Activated CD4-positive, CD25-positive, alpha-beta regulatory T cell (primary cell): ENCODE measurements at places on chromosomes 5 and 9.

DNA sequence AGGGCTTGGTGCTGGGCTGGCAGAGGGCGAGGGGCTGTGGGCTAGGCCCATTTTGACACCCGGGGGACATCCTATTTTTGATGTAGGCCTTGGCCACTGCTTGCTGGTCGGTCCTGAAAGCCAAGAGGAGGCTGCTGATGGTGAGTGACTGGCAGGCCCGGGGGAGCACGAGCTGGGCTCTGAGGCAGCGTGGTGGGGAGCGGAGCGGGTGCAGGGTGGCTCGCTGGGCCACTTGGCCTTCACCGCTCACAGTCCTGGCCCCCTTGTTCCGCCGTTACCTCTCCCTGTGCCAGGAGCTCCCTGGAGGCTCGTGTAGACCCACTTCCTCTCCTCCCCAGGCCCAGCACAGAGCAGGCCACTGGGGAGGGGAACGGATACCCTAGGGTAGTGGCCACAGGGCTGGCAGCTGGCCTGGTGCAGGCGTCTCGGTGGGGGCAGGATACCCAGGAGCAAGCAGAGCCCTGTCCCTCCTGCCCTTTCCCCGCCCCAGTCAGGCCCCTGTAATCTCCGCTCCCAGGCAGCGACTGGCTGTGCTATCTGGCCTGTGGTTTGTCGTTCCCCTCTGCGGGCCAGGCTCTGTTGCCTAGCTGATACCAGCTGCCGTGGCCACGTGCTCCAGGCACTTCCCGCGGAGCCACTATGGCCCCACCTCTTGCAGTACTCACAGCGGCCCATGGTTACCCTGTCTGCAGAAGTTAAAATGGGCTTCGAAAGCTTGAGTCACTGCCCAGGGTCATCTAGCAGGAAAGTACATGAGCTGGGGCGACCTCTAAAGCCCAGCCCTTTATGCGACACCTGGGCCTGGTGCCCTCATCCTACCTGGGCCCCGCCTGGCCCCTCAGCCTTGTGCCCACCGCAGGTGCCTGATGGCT lies 11.7 kb upstream of the DOLPP1 start:
- DNase-seq = peak; percentile 30

DNA sequence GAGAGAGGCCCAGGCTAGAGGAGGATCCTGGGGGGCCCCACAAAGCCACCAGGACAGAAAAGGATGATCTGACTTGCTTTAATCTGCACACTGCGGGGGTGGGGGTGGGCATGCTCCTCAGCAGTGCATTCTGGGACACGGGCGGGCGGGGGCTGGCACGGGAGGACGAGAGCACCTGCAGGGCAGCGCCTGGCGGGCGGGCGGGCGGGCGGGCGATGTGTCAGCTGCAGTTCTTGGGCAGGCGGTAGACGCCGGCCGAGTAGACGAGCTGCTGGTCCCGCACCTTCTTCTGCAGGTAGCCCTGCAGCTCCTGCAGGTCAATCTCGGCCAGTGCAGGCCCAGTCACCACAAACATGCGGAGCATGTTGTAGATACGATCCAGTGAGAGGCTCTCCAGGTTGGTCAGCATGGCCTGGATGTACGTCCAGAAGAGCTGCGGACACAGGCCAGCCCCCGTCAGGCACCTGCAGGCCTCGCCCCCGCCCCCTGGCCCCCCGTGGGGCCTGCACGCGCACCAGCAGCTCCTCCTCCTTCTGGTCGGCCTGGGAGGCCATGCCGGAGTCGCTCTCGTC lies 3.0 kb upstream of the TMEM210 start:
- no peak for DNase-seq

GRCh38 chr5:109721741-109722140 lies 32.0 kb downstream of the MAN2A1 start:
- no peak for DNase-seq

GRCh38 chr9:131589993-131590392 lies 44.7 kb downstream of the PRRT1B start:
- no peak for DNase-seq

DNA sequence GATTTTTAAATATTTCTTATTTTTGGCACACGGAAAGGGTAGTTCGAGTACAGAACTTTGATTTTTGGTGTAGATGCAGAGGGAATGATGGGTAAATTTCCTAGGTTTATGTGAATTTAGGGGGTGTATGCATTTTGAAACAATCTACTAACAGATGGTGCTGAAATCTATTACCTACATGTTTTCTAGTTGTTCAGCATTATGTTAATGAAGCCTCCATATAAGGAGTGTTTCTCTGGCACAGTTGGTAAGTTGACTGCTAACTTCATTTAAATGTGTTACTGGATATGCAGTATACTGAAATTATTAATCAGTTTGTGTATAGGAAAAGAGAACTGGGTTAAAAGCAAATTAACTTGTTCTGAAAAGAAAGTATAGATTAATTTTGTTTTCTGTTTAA lies 17.5 kb downstream of the SUB1 start:
- no peak for DNase-seq

DNA sequence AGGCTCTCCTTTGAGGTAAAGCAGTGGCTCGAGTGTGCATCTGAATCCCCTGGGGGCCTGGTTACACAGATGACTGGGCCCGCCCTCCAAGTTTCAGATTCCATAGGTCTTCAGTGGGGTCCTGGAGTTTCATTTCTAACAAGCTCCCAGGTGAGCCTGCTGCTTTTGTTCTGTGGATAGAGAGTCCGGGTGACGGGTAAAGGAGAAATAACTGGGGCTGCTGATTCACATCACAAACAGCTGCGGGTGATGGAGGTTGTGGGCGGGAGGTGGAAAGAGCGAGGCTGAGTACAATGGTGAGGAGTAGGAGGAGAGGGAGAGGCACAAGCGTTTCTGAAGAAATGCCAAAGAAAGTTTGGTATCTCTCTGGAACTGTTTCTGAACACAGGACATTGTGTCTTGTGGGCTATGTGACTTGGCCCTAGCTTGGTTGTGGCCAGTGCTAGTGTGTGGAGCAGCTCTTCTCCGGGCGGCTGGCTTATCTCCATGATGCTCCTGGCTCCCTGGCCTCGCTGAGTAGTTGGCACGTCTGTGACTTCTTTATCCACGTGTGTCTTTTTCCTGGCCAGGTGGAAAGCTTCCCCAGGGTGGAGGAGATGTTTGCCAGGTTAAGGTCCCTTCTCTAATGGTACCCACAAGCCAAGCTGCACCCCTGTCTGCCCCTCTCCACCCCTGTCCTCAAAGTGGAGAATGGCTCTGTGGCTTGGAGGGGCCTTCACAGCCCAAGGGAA lies 61.7 kb downstream of the HSPA4 start:
- no peak for DNase-seq

- DNase-seq = no peak
These were observed 58.4 kb downstream of the SLC1A3 start for GRCh38 chr5:36664766-36665165.

DNA sequence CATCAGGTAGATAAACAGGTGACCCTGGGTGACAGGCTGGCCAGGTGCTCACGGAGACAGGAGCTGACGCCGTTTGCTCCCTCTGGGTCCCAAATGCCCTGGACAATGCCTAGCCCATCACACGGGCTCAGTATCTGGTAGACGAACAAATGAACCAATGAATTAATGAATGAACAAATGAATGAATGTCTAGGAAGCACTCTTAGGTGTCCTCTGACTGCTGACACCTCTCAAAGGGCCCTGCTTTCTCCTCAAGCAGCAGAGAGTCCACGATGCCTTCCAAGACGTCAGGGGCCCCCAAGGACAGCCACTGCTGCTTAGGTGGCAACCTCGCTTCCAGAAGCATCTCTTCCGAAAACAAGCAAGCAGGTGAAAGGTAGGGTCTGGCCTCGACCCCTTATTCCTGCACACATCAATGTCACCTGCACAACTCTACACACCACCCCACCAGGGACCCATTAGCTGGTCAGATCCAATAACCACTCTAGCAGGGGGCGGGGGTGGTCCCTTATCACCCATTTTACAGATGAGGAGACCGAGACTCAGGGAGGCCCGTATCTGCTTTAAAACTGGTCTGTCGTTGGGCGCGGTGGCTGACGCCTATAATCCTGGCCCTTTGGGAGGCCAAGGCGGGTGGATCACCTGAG lies 45.2 kb downstream of the VAV2 start:
- DNase-seq = no peak
